ENCODE measurements at places on chromosomes 16 and 17.

DNA sequence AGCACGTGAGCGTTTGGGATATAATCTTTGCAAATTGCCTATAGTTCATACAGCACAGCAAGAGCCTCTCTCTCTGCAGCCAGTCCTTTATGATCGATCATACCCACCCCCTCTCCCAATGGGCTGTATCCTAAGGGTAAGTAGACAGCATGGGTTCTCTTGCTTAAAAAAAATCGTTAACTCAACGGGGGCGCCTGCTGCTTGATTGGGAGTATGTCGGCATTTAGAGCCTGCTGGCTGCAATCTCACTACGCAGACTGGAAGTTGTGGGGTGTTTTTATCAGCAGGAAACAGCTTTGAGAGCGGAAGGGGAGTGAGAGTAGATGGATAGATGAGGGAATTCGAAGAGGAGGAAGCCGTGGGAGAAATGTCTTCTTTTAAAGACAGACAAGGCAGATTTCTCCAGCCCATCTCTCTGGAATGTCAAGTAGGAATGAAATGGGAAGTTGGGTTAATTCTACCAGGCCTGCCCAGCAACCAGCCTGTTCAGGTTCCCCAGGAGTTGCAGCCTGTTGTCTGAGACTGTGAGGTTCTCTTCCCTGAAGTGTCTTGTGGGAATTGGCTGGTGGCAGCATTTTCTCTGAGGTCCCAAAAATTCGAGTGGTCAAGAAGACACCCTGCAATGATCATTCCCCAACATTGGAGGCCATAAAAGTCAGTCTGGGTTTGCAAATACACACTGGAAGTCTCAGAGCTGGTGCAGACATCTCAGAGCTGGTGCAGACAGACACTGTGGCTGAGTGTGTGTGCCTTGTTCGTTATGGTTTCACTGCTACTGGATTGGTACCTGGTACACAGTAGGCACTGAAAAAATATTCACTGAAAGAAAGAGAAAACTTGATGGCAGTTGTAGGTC, 65.6 kb downstream of the PRKCB start:
- no peak for DNase-seq

- DNase-seq, result peak; percentile 89
Observed at GRCh38 chr16:85798901-85799496, 345 bp downstream of the EMC8 start.

- no peak for DNase-seq
Observed at GRCh38 chr16:51453251-51453650, 302.2 kb upstream of the SALL1 start.

DNA sequence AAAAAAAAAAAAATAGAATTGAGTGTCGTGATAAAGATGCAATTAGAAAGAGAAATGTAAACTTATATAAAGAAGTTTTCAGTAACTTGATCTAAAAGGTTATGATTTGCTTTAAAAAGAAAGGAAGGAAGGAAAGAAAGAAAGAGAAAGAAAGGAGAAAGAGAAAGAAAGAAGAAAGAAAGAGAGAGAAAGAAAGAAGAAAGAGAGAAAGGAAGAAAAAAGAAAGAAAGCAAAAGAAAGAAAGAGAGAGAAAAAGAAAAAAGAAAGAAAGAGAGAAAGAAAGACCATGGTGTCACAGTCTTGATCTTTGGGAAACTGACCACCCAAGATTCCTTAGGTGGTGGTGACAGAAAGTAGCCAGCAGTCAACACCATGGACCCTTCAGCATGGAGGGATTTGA, 4.3 kb upstream of the CCL3 start:
- DNase-seq, result no peak

- DNase-seq, result no peak
Observed at GRCh38 chr16:84735849-84736586, 36.2 kb downstream of the USP10 start.

DNA sequence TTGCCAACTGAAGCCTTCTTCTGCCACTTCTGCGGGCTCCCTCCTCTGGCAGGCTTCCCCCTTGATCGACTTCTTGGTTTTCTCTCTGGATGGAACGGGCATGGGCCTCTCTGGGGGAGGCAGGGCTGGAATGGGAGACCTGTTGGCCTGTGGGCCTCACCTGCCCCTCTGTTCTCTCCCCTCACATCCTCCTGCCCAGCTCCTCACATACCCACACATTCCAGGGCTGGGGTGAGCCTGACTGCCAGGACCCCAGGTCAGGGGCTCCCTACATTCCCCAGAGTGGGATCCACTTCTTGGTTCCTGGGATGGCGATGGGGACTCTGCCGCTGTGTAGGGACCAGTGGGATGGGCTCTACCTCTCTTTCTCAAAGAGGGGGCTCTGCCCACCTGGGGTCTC, 6.5 kb upstream of the LASP1NB start:
- no peak for DNase-seq

DNA sequence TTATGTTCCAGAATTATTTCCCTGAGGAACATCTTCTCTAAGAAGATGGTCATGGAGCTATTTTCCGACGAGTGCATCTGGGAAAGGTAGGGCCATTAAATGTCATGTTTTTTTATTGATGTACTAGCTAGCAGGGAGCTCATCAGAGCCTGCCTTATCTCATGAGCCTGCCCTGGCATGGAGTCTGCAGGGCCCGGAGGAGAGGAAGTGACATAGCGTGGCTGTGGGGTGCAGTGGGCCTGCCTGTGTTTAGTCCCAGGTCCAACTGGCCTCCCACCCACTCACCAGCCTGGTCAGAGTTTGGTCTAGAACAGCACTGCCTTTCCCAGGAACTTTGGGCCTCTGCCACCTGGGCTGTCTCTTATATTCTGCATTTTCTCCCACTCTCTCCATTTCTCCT, 389.8 kb downstream of the SNX29 start:
- DNase-seq, result no peak

Data from spleen (tissue), 13 donors.